ENCODE measurements at places on chromosomes 4 and X.

DNA sequence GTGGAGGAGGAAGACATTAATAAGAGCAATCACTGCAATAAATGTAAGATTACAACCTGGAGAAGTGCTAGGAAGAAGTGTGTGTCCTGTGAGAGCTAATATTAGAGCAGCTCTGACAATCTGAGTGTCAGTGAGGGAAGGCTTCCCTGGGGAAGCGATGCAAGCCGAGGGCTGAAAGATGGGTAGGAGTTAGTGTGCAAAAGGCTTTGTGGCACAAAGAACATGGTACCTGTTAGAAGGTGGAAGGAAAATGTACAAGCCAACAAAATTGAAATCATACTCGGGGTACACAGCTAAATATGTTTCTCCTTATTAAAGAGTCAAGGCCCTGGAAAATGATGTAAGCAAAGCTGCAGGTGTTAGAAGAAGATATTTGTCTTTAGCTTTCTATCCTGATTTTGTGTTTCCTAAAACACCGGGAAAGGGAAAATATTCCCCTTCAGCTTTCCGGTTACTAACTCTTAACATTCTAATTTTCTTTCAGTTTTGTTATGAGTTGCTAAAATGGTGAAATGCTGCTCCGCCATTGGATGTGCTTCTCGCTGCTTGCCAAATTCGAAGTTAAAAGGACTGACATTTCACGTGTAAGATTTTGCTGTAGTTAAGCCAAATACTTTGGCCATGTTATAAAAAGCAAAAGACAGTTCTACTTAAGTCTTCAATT is 808 bp downstream of the THAP6 start:
- no peak for DNase-seq

DNA sequence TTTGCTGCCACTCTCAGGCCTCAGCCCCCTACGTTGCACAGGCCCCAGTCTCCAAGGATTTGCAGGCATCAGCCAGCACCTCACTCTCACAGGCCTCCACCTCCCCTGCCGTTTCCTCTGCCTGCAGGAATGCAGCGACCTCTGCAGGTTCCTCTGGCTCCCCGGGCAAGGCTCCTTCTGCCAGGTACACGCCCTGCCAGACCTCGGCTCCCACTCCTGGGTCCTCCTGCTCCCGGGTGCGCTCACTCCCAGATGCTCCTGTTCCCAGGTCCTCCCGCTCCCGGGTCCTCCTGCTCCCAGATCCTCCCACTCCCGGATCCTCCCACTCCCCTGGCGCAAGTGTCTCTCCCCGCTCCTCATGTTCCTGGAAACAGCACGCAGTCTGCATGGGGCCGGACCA is 144.4 kb upstream of the RADX start:
- no peak for DNase-seq

DNA sequence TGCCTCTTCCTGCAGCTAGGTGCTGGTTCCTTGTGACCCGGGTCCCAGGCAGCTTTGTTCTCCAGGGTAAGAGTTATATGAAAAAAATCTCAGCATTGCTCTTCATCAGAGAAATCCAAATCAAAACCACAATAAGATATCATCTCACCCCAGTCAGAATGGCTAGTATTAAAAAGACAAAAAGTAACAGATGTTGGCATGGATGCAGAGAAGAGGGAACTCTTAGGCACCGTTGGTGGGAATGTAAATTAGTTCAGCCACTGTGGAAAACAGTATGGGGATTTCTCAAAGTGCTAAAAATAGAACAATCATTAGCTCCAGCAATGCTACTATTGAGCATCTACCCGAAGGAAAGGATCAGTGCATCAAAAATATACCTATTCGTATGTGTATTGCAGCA is 61.5 kb downstream of the SORCS2 start:
- no peak for DNase-seq

DNA sequence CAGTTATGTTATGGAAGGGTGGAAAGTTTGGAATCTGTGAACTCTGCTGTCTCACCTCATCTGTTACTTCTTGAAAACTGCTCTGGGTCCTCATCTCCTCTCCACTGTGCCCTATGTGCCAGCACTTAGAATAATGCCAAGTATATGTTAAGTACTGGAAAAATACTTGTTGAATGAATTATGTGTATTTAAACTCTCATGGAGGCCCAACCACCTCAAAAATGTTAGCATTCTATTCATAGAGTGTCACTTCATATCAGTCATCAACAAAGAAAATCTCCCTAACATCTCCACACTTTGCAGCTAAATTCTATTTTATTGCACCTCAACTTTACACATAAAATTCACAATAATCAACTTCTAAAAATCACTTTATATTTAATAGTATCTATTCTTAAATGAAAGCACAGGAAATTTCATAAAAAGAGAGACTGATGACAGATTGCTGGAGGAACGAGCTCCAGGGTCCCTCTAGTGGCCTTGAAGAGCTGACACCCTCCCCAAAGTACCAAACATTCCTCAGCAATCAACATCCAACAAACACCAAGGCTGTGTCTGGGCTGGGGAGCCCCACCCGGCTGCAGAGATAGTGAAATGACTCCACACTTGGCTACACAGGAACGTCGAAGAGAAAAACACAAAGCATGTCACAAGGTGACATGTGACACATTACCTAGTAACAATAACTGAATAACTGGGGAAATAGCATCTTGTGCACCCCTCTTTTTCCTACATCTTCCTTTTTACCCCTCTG is 45.8 kb downstream of the SLC39A8 start:
- no peak for DNase-seq

- no peak for DNase-seq
Observed at GRCh38 chrX:135520022-135520552, 373 bp upstream of the INTS6L start.

- no peak for DNase-seq
Observed at GRCh38 chr4:53937918-53938317, 126.5 kb downstream of the CHIC2 start.

- no peak for DNase-seq
Observed at GRCh38 chr4:29319663-29320340, 1400.4 kb upstream of the PCDH7 start.

GRCh38 chr4:82696117-82696860 is 102.3 kb downstream of the SCD5 start:
- DNase-seq: no peak

- DNase-seq: no peak
Observed at GRCh38 chrX:47518144-47518543, 35.1 kb upstream of the ZNF41 start.

DNA sequence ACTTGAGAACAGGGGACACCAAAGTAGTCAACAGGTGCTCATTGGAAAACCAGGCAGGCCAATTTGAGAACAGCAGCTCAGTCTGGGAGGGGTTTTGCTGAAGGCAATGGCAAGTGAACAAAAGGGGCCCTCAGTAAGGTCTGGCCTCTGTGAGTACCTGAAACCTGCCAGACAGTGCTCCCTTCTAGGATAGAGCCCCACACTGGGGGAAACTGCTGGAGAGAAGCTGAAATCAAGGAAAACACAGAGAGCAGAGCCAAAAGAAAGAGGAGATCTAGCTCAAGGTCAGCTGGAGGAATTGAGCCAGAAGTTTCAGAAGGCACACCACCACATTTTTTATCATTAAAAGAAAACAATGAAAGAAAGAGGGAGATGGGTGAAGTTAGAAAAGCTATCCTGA is 28.2 kb downstream of the PNMA6E start:
- DNase-seq: no peak

DNA sequence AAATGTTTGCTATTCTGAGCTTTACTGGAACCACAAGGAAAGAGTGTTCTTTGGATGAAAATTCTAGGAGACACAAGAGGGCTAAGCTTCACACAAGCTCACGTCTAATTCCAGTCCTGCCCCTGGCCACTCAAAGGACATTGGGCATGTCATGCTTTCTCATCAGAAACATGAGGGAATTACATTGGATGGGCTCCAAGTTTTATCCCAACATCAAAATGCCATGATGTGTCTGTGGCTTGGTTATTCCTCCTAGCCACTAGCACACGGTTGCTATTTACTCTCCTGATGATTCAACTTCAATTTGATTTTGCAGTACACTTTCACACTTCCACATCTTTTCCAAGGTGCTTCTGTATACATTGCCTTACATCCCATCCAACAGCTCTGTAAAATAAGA is 149.6 kb upstream of the FAM9B start:
- DNase-seq: no peak

Measured in activated T-cell treated with anti-CD3 and anti-CD28 coated beads, Interleukin-2, amount 50 U/mL, for 24 hours (primary cell).